ENCODE measurements at places on chromosomes 2 and 18. TPM values are rescaled to one million over a fixed set of nuclear protein-coding genes. Genes with fewer than 3 reads are reported as not detected.

DNA sequence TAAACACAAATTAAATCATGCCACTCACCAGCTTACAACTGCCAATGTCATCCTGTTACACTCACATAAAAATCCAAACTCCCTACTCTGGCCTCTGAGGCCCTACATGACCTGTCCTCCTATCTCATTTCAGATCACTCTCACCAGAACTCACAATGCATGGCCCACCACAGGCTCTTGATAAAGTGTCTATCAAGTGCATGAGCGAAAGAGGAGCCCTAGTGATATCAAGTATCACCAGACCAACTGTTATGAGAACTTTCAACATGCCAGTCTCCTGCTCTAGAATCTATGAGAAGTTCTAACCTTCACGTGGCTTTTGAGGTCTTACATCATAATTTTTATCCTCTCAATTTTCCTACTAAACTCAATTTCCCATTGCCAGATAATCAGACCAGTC lies 76.4 kb upstream of the CD226 start:
- no peak for DNase-seq

GRCh38 chr2:120766470-120767351 lies 31.0 kb downstream of the GLI2 start:
- DNase-seq, result no peak

DNA sequence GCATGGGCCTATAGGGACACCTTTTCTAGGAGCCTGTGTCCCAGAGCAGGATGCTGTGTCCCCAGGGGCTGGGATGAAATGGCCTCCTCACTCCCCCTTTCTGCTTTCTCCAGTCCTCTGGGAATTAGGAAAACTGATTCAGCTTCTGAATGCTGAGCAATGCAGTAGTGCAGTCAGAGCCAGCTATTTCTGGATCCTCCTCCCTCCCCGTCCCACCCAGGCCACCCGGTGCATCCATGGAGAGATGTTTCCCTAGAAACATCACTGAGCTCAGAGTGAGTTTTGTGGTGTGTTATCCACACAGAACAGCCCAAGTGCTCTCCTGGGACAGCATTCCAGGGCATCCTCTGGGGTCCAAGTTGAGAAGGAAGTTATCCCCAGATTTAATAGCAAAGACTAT lies 125.5 kb downstream of the LOXHD1 start:
- no peak for DNase-seq

GRCh38 chr2:152682663-152683062 lies 34.6 kb downstream of the PRPF40A start:
- DNase-seq, result no peak

- no peak for DNase-seq
Measured at GRCh38 chr2:84708442-84708841, 172.4 kb downstream of the TRABD2A start.

DNA sequence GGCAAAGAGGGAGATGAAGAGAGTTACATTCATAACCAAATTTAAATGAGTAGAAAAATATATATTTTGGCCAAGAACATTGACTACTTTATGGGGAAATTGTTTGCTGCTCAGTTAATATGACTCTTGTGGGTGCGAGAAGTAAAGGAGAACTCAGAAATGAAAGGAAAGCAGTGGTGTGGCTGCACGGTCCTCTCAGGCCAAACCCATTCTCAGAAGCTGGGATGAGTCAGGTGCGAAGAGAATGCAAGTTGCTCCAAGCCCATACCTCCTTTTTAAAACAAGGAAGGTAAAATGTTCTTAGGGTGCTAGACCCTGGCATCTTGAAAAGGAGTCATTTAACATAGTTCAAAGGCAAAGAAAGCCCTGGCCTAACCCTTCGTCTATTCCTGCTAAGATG lies 258.6 kb downstream of the RAD51AP2 start:
- no peak for DNase-seq

DNA sequence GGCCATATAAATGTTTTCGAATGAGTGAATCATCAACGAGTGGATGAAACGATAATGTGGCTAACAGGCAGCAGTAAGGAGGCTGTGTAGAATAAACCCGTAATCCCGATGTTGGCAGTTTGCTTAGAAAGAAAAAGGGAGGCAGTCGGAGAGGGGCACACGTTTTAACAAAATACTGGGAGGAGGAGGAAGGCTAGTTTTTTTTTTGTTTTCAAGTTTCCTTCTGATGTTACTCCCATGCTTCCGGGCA lies 476 bp upstream of the MSH2 start:
- no peak for DNase-seq

- no peak for DNase-seq
Measured at GRCh38 chr2:29688429-29688828, 233.0 kb downstream of the ALK start.

- no peak for DNase-seq
Measured at GRCh38 chr18:21851327-21851961, 110.9 kb downstream of the MIB1 start.

GRCh38 chr2:138640921-138641676 lies 139.1 kb downstream of the NXPH2 start:
- no peak for DNase-seq

GRCh38 chr18:3392467-3392855 lies 57.5 kb upstream of the TGIF1 start:
- no peak for DNase-seq

- no peak for DNase-seq
Measured at GRCh38 chr18:48962994-48963561, 12.3 kb upstream of the SMAD7 start.

DNA sequence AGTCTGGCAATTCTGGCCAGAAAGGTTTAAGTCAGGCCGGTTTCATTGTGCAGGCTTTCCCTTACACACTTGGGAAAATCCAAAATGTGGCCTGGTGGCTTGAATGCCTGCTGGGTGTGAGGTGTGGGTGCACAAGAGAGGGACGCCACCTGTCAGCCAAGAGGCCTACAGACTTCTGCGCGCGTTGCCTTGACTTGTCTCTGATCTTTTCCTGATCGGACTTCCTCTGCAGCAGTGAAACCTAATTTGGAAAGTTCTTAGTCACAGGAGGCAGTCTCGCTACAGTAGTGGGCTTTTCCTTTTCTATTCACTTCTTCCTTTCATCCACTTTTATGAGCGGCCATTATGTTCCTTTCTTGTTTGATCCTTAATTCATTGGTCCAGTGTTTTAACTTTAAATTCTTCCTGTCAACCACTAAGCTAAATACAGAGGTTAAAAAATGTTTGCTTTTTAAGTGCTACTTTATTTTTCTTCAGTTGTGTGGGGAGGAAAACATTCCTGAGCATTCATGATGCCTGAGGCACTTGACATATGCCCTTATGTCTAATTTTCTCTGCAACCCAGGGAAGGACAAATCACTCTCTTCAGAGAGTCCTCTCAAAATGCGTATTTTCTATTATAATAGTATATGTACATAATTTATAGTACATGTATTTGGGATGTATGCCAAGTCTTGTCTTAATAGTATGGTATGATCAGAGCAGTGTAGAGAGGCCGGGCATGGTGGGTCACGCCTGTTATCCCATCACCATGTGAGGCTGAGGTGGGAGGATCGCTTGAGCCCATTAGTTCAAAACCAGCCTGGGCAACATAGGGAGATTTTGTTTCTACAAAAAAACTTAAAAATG lies 128.9 kb downstream of the WDSUB1 start:
- DNase-seq, result no peak

DNA sequence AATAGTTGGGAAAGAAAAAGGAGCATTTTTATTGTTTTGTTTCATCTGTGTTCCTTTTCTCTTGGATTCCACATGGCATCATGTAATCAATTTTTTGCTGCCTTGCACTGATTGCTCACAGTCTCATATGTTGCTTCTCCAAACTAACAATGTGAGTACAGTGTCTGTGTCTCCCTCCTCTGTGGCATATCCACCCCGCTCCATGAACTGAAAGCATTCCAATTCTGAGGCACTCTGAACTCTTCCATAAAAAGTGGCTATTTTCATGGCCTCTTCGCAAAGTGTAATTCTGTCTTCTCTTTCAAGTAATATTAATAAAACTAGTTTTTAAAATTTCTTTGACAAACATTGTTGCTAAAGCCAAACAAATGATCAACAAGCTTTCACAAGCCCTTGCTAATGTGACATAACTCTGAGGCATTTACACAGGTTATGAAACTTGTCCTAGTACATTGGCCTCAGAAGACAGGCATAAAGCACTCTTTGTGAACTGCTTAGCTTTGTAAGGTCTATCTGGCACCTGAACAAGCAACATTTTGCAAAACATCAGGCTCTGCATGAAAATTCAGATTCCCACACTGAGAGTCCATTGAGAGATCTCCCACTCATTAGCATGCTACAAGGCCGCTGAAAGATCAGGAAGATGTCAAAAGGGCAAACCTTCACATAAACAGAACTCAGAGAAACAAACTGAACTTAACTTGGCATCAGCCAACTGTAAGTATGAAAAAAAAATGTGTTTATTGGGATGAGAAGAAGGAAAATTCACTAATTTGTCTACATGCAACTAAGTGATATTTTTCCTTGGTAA lies 33.0 kb downstream of the GPR75 start:
- no peak for DNase-seq

DNA sequence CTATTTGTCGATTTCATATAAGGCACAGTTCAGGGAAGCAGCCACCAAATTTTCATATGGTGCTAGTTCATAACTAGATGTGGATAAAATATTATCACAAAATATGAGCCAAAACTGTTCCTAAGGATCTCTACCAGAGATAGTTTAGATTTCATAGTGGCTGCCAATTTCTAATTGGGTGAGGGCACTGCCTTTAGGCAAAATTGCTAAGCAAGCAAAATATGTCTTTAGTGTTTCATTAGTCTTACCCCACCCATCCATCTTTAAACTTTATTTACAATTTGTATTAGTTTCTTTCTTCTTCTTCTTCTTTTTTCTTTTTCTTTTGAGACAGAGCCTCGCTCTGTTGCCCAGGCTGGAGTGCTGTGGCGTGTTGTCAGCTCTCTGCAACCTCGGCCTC lies 77.1 kb upstream of the SLC4A10 start:
- no peak for DNase-seq

GRCh38 chr2:177728399-177728765 lies 335.8 kb downstream of the AGPS start:
- DNase-seq, result no peak

GRCh38 chr2:6769346-6769745 lies 96.4 kb downstream of the CMPK2 start:
- DNase-seq, result no peak

- no peak for DNase-seq
Measured at GRCh38 chr18:1092228-1092627, 187.6 kb downstream of the ADCYAP1 start.

- no peak for DNase-seq
Measured at GRCh38 chr2:101951296-101951695, 40.5 kb upstream of the IL1R2 start.

GRCh38 chr2:48479915-48480314 lies 50.0 kb upstream of the STON1 start:
- no peak for DNase-seq

- DNase-seq, result no peak
Measured at GRCh38 chr2:168328421-168328820, 81.0 kb upstream of the STK39 start.

GRCh38 chr18:2134364-2134763 lies 436.9 kb downstream of the METTL4 start:
- DNase-seq, result no peak

DNA sequence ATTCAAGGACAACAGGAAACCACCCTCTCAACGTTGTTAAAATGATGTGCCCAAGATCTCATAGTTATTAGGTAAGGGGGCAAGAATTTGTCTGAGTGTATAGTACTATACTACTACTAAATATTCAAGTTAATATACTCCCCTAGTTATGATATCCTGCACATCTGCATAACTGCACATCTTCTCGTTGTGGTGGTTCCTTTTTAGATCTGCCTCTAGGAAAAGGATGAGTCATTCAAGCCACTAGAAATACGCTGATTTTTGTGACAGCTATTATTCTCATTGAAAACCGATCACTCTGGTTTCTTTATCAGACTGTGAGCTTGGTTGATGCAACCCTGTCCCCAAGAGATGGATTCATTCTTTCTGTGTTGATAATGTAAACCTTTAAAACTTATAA lies 1067.0 kb upstream of the FANCL start:
- DNase-seq, result no peak

DNA sequence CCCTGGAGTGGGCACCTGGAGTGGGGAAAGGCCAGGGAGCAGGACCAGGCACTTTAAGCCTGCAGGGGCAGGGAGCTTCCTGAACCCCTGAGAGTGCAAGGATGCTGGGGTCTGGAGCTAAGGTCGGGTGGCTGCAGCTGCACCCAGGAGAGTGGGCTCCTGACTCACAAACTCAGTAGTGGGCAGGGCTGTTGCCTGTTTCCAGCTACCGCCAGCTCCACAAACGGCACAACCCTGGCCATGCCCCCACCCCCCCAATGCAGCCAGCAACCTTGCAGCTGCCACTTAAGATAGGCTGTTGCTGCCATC lies 688.8 kb downstream of the NYAP2 start:
- DNase-seq, result no peak

DNA sequence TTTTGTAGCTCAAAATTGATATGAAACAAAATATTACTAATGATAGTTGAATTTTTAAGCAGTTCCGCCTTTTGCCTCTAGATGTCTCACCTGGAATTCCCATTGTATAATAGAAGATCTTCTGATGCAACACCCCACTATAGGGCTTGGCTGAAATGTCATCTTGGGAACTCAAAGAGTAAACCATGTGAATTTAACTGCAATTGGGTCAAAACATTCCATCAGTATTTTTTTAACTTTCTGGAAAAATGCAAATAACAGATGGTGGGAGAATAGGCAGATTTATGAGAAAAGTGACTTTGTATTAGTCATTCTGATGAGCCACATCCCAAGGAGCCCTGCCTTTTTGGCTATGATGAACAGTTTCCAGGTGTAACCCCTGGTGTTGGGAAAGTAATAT lies 489.9 kb downstream of the NYAP2 start:
- DNase-seq, result no peak

- DNase-seq, result no peak
Measured at GRCh38 chr2:167686691-167687090, 560.7 kb downstream of the STK39 start.

DNA sequence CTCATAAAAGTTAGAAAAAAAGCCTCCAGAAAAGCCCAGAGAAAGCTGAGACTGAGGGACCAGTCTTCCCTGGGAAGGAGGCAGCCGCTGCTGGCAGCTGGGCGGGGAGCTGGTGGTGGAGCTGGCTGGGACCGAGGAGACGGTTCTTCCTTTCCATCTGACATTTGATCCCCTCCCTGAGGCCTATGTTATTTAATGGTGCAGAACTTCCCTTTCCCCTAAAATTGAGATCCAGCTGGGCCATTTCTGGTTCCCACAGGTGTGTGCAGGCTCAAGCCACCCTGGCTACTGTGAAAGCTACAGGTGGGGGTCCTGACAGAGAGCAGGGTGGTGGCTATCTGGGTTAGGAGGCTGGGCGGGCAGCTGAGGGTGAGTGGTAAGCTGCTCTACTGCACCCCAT lies 81.5 kb upstream of the FZD7 start:
- DNase-seq, result no peak

- DNase-seq, result no peak
Measured at GRCh38 chr18:79852561-79853302, 55.0 kb downstream of the KCNG2 start.

Gene LOXHD1
- total RNA-seq, result 0.24 TPM

Gene TNS1
- 508 TPM for total RNA-seq

Gene AFF3
- 20.8 TPM for total RNA-seq

Gene TNFAIP6
- 5.1 TPM for total RNA-seq

Gene FBXO41
- total RNA-seq, result 2.0 TPM

Gene GKN2
- total RNA-seq, result not detected

Gene ACMSD
- total RNA-seq, result not detected

Gene HOXD3
- 0.73 TPM for total RNA-seq

Gene RSAD2
- total RNA-seq, result 8.0 TPM
